GM18507 (cell line): ENCODE measurements at places on chromosomes 2 and 18.

DNA sequence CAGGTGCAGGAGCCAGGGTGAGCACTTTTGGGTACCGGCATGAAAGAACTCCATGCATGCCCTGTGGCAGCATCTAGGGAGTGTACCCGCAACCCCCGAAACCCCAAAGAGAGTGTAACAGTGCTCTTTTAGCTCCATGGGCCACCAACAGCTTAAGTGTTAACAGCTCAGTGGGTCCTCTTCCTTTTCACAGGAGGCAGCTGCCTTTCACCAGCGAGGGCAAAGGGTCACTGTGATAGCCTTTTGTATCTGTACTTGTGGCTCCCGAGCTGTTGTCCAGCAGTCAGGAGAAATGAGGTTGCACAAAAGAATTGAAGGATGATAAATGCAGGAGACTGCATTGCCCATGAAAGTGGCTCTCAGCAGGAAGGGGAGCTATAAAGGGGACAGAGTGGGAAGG lies 1166.3 kb upstream of the ACVR2A start:
- DNase-seq, result no peak

DNA sequence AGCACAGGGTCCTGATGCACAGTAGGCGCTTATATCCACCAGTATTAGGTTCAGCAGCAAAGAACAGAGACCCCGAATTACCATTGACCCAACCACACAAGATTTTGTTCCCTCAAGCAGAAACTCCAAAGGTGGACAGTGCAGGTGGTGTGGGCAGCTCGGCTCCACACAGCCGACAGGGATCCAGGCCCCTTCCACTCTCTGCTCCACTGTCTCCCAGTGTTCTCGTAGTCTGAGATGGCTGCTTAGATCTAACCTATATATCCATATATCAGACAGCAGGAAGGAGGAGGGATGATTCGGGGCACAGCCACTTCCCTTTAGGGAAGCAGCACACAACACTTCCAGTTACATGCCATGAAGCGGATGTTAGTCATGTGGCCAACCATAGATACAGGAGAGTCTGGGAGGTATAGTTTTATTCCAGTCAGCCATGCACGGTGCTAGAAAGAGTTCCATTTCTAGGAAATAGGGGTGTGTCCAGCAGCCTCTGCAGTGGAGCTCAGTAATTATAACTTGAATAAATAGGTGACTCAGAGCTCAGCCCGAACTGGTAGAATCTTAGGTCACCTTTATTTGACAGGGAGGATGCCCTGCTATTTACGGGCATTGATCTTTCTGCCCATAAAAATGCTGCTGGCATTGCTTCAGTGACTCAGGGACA lies 158.9 kb downstream of the TWIST2 start:
- DNase-seq, result no peak

DNA sequence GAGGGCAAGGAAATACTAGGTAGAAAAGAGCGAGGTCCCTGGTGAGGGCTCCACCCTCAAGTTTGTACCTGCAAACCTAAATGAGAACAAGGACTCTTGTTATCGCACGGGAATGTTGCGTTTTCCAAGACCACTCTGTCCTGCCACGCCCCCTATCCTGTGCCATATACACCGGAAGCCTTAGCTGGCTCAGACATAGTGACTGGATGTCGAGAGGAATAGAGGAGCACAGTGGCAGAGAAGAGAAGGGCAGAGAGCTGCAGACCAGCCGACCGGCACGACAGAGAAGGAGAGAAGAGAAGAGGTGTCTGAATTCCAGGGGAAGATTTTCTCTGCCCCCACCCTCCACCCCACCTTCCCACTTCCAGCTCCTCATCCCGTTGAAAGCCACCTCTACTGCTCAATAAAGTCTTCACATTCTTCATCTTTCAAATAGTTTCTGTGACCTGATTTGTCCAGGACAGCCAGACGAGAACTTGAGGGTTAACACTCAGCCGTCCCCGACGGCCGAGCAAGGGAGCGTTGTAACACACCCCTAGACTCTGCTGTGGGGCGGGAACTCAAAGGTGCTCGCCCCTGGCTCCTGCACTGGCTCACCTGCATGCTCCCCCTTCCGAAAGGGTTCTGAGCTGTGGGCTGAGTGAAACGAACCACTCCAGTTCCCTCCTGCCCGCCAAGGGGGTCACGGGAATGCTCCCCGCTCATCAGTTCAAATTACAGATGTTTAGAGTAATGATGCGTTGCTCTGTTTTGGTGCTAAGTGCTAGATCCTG lies 24.9 kb upstream of the COL3A1 start:
- no peak for DNase-seq

DNA sequence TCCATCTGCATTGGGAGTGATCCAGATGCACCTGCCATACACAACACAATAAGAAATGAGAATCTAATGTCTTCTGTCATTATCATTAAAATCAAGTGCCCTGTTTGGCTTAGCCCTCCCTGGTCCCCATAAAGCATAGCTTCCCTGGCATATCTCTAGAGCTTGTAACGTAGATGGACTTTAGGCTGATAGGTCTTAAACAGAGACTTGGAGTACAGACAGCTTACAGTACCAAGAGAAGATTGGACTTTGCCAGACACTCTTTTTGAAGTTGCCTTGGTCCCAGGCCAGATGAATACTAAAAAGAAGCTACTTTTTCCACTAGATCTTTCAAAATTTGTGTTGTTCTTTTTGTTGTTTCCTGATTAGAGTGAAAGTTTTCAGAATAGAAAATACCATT lies 86.3 kb upstream of the UNC80 start:
- no peak for DNase-seq

DNA sequence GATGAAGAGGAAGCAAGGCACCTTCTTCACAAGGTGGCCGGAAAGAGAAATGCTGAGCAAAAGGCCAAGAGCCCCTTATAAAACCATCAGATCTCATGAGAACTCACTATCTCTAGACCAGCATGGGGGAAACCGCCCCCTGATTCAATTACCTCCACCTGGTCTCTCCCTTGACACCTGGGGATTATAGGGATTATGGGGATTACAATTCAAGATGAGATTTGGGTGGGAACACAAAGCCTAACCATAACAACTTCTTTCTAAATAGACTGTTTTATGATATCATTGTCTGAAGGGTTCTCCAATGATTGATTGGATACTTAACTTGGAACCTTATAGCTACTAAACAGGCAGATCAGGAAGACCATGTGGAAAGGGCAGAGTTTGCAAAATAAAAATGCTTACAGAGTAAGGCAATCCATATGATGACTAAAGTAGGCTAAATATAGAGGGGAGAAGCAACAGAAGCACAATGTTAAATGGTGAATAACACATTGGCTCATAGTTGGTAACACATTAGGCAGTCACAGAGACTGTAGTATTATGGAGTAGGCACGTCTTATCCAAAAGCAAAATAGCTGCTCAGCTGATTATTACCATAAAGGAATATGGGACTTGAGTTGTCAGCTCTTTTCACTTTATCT lies 179.0 kb downstream of the BARD1 start:
- no peak for DNase-seq

- no peak for DNase-seq
These were observed 7.3 kb downstream of the SRSF7 start for GRCh38 chr2:38743672-38744398.

- no peak for DNase-seq
These were observed 26.8 kb upstream of the SP3 start for GRCh38 chr2:173991856-173992588.
